ENCODE measurements at places on chromosomes 13 and 19.

DNA sequence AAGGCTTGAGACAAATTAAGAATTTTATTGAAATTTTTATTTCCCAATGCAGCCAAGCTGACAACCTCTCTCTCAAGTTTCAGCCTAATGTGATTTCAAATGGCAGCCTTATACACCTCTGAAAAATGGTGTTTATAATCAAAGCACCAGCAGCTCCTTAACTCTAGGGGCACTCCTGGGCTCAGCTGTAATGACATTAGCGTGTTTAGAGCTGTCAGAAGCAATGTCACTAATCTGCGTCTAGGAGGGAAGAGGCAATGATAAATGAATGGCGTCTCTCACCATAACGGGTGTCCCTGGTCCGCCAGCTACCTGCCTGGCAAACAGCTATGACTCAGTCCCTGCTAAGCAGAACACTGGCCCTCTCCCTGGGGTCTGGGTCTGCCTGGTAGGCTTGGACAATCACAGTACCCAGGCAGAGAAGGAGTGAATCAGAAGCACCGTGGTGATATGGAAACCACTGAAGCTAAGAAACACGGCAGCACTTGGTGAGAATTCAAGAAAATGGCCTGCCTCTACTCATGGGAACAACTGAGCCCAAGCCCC lies 131.8 kb upstream of the VSTM2B start:
- no peak for DNase-seq

DNA sequence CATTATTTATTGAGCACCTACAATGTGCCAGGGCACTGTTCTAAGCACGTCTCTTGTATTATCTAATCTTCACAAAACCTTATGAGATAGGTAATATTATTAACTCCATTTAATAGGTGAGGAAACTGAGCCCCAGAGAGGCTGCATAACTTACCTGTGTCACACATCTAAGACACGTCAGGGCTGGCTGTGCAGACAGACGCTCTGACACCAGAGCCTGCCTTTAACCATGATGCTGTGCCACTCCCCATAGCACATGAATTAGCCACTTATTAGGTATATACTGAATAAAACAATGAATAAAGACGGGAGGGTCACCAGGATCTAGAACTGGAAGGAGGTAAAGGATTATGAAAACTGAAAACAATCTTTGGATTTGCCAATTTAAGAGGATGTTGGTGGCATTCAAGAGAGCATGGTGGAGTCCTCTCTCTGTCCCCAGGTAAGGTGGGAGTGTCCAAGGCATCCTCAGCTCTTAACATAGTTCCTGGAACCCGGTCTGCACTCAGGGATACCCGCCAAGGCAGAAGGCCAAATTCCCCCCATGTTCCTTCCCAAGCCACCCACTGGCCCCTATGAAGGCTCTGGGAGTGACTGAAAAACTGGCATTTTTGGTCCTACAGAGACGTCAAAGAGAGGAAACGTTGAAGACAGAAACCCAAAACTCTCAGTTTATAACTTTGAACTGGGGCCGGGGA lies 479.7 kb downstream of the FOXO1 start:
- DNase-seq = no peak

GRCh38 chr19:46296722-46297461 lies at the start of gene HIF3A:
HIF3A (plus strand) TSS chr19:46297042; CDS start chr19:46297077, 35 bp downstream.
- DNase-seq = no peak

- DNase-seq = no peak
Measured at GRCh38 chr13:109651854-109652253, 134.5 kb downstream of the IRS2 start.

GRCh38 chr19:13053238-13053637 lies 49.4 kb downstream of the LYL1 start:
- DNase-seq = no peak

DNA sequence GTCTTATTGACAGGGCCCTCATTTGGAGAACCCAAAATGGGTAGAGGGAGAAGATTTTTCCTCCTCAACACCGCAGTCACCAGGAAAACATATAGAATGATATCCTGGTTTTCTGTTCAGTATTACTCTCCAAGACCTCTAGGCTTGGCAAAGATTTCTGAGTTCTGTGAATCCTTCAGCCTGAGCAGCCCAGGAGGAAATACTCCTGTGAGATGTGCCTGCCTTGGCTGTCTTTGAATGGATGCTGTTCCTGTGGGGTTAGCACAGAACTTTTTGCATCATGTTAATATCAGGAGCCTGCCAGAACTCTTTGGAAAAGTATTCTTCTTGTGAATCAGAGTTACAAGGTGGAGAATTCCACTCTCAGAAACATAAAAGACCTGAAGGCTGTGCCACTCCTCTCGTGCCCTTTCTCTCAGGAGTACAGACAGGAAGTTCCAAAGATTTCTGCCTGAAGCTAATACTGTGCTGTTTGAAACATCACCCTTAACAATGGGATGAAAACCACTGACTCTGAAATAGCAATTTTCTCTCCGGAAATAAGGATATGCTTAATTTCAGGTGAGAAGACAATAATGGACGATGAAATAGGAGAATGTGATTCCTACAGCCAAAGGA lies 520.1 kb upstream of the NBEA start:
- DNase-seq = no peak

DNA sequence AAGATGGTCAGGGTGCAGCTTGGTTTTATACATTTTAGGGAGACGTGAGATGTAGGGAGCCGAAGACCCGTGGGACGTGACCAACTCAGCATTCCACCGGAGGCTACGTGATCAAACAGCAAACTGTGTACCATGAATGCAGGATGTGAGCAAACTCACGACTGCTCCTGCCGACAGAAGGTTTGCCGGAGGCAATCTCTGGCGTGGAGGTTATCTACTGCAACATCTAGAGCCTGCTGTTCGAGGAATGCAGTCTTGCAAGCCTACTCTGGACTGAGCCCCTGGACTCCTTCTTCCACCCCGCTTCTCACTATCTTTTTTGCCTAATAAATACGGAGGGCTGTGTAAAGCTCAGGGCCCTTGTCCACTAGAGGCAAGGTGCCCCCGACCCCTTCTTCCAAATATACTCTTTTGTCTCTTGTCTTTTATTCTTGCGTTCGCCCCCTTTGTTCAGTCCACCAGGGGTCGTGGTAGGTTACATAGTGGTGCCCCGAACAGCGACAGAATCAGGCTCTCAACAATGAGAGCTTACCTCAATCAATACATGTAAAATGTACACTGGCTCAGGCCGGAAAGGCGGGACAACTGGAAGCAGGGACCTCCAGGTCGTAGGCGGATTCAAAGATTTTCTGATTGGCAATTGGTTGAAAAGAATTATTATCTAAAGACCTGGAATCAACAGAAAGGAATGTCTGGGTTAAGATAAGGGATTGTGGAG lies 8.9 kb upstream of the OR1I1 start:
- DNase-seq = no peak

DNA sequence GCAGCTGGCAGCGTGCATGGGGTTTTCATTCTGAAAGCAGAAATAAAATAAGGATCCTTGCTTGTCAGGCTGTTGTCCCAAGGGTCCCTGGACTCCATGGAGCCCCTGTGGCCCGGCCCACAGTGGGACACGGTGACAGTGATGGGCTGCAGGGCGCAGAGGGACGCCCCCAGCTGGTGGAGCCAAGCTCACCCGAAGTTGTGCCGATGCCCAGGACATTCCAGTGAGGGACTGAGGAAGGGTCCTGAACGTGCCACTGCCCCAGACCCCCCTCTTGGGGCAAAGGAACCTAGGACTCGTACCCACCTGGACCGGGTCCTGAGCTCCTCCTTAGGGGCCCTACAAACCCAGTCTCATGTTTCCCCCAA lies 35.0 kb downstream of the MYO9B start:
- no peak for DNase-seq

- DNase-seq = no peak
Measured at GRCh38 chr13:43081866-43082265, 58.5 kb downstream of the DNAJC15 start.

GRCh38 chr13:70386919-70387318 lies 278.7 kb upstream of the KLHL1 start:
- no peak for DNase-seq

DNA sequence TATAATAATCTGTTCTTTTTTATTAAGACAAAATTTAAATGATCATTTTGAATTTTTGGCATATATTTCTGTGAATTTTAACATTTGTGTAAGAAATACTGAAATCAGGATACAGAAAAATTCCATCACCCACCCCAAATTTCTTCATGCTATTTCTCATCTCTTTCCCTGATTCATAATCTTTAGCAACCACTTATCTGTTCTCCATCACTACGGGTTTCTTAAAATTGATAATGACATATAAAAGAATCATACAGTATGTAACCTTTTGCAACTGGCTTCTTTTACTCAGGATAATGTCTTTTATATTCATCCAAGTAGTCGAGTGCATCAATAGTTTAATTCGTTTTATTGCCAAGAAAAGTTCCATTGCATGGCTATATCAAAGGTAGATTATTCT lies 1627.0 kb downstream of the PCDH9 start:
- no peak for DNase-seq
